ENCODE measurements at places on chromosomes 2 and 18.

DNA sequence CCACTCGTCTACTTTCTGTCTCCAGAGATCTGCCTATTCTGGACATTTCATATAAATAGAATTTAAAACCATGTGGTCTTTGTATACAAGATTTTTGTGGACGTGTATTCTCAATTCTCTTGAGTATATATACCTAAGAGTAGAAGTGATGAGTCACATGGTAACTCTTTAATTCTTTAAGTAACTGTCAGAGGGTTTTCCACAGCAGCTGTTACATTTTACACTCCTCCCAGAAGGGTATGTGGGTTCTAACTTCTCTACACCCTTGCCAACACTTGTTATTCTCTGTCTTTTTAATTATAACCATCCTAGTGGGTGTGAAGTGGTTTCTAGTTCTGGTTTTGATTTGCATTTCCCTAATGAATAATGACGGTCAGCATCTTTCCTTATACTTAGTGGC, 70.9 kb downstream of the MAP3K20 start:
- no peak for DNase-seq

DNA sequence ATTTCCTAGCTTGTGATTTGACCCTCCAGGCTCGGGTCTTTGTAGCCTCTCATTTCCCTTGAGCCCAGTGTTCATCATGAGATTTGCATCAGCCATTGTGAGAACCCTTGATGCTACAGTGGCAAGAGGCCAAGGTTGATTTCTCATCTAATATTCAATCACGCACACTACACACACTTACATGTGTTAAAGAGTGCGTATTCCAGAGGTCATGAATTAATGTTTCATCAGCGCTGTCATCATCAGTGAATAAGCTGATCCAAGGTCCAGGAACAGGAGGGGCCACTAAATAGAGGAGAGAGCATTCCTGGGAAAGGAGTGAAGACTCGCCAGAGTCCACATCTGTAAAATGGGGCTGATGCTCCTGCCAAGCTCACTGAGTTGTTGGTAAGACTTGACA, 276.1 kb upstream of the SIX2 start:
- DNase-seq = no peak

DNA sequence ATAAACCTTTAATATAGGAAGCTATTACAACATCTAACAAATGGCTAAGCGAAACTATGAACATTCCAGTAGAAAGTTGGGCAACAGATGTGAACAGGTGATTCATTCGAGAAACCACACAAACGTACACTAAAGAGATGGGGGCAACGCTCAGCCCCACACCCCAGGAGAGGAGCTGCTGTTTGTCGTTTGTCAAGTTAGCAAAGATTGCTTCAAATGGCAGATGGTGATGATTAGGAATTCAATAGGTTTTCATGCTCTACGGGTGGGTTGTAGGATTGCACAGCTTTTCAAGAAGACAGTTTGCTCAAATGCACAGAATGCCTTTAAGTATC, 154.7 kb upstream of the HDAC4 start:
- no peak for DNase-seq

GRCh38 chr2:177735318-177735803, 337.2 kb downstream of the PDE11A start:
- no peak for DNase-seq

DNA sequence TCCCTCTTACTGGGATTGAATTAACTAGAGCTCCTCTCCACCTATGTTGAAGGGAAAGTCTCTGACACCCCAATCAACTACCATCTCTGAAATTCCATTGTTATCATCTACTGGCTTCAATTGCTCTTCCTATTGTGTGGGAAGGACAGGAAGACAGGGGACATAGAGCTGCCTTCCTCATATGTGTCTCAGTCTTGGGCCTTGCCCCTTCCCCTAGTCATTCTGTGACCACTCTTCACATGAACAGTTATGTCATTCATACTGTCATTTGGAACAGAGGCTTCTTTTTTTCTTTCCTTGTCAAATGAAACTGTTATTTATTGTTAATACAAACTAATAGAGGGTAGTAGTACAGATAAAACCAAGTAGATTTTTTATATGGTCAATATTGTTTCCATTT, 69.6 kb upstream of the EMILIN2 start:
- DNase-seq = no peak

GRCh38 chr18:46321955-46322354, 217.8 kb downstream of the HAUS1 start:
- no peak for DNase-seq

GRCh38 chr2:66389651-66390131, 45.2 kb upstream of the MEIS1 start:
- DNase-seq = no peak

- DNase-seq = no peak
These were observed 37.5 kb upstream of the HS6ST1 start for GRCh38 chr2:128356127-128356526.

- no peak for DNase-seq
These were observed 7.2 kb upstream of the ACKR3 start for GRCh38 chr2:236562434-236562833.

DNA sequence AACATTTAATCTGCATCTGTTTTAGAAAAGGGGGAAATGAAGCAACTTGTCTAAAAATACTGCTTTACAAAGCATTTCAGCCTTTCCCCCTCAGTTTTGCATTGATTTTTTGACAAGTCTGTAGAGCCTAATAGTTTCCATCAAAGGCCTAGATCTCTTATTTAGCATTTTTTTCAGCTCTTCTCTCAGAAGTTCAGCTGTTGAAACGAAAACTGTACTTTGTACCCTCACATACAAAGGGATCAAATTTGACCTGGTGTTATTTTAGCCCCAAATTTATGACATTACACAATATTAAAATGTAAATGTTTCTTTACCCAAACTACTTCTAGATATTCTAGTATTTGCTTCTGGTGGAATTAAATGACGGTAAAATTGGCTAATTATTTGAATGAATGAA, 13.0 kb downstream of the YPEL5 start:
- no peak for DNase-seq

GRCh38 chr2:16785149-16785548, 119.5 kb upstream of the CYRIA start:
- DNase-seq = no peak

DNA sequence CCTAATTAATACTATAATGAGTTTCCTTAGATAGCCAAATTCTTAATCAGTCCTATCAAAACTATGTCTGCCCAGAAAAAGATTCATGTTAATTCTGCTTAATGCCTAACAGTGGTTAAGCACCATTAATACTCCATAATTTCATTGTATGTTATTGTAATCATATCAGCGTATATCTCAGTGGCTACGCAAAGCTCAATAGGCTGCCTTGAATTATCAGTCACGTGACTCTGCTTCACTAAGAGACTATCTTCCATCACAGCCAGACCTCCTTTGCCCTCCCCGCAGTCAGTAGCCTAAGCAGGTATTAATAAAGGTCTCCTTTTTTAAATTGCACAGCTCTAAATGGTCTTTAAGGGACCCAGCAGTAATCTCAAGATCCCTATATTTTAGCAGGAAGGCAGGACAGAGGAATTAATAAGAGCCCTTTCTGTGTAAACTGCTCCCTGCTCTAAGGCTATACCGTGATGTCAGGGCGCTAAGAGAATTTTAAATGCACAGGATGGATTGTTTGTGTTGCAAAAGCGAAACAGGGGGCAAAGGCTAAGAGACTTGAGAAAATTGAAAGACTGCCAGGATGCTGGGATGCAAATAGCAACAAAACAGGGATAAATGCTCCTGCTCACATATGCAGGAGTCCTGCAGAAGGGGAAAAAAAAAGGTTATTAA, 215.6 kb upstream of the POU3F3 start:
- DNase-seq = no peak

DNA sequence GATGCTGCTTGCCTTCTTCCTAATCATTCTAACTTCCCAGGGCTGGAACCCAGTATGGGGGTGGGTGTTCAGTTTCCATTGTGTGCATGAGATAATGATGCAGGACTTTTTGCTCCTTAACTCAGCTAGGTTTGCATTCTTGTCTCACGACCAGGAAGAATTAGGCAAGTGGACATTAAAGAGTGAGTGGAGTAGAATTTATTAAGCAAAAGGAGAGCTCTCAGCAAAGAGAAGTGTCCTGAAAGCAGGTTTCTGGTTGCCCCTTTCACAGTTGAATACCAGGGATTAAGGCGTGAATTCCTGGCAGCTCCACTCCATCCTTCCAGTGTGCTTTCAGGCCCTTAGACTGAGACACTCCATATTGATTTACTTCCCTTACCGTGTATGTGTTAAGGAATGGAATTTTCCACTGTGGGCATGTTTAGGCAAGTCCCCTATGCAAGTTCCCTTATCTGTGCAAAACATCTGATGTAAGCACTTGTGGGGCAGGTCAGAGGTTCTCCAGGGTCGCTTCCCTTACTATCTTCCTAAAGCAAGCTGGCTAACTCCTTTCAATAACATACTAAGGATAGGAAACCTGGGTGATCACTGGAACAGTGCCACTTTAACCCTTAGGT, 126.5 kb downstream of the GPR39 start:
- no peak for DNase-seq

DNA sequence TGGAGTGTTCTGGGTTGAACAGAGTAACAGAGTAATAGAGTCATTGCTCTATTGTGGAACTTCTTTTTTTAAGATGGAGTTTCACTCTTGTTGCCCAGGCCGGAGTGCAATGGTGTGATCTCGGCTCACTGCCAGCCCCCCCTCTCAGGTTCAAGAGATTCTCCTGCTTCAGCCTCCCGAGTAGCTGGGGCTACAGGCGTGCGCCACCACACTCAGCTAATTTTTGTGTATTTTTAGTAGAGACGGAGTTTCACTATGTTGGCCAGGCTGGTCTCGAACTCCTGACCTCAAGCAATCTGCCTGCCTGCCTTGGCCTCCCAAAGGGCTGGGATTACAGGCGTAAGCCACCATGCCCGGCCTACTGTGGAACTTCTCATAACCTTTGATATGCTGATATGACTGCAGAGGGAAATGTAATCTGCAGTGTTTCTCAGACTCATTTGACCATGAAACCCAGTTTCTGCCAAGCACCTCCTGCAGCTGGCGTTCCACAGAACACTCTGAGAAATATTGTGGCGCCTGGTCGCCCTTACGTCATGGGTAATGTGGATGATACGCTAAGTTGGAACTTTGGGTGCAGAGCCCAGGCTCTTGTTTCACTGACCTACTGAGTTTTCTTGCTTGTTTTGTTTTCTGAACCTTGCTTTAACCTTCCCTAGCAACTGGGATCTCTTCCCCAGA, 213.8 kb downstream of the BCL2 start:
- DNase-seq = no peak

- no peak for DNase-seq
These were observed 171.1 kb upstream of the SKOR2 start for GRCh38 chr18:47422524-47422923.

Measured in NCI-H1048 (cell line).